ENCODE measurements at places on chromosomes 3 and 15.

DNA sequence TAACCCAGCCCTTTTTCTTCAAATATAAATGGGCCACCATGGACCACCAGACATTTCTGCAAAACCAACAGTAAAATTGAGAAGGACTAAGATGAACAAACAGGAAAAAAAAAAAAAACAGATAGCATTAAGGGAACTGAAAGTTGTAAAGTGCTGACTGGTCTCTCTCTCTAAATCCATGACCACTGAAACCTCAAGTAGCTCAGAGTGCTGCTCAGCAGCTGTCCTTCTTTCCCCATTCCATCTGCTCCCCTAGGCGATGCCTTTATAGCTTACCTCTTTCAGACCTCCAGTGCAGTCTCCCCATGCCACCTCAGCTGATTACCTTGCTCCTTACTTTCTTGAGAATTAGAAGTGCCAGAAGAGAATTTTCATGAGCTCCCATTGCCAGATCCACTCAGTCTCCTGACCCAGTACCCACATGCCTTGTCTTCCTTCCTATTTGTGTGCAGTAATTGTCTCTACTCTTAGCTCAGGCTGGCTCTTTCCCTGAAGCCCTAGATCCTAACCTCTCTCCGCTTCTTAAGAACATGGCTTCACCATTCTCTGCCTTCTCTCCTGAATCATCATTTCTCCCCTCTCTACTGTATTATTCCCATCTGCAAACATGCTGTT, 23.9 kb upstream of the XIRP1 start:
- DNase-seq, result no peak

DNA sequence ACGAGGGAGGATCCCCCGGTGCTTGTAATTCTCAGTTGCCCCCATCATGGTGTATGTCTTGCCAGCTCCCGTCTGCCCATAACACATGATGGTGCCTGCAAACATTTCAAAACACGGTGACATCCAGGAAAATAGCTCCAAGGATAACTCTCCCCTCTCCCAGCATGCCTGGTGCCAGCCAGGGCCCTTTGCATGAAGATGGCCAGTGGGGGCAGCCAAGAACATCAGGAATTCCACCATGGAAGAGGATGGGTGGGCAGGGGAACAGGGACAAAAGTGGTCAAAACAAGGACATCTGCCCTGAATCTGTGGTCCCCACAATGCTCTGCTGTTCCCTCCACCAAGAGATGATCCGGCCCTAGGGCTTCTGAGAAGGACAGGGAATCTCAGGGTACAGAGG, 9.0 kb downstream of the KIF9 start:
- no peak for DNase-seq

- no peak for DNase-seq
Observed at GRCh38 chr3:72081471-72082185, 296.7 kb upstream of the PROK2 start.

GRCh38 chr15:58243070-58243469, 104.9 kb downstream of the AQP9 start:
- no peak for DNase-seq

DNA sequence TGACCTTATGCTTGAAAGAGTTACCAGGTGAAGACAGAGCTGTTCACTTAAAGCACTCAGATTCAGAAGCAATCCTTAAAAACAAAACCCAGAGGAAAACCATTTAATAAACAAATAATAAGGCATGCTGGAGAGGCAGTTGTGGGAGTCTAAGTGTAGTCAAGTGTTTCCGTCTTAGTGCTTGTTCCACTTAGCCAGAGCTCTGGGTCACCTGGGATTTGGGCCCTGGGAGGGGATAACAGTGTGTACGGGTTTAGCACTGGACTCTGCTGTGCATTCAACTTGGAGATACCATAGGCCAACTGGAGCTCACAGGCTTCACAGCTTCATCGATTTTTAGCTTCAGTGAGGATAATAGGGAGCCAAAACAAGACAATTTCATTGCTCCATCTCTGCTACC, 444.6 kb downstream of the CNTN4 start:
- DNase-seq, result no peak

- no peak for DNase-seq
Observed at GRCh38 chr15:98812716-98813446, 164.5 kb downstream of the IGF1R start.

DNA sequence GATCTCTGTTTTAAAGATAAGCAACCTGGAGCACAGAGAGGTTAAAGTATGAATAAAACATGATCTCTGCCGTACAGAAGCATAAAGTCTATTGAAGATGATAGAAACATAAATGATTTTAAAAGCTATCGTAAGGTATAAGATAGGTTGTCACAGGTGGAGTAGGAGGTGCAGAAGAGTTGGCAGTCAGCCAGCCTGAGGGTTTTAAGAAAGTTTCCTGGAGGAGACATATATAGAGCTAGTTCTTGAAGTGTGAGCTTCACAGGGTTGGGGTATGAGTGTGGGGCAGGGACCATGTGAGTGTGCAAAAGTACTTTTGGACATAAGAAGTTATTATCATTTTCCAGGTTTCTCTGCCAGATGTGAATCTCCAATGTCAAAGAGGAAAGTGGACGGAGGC, 3.9 kb upstream of the FGF12 start:
- no peak for DNase-seq

DNA sequence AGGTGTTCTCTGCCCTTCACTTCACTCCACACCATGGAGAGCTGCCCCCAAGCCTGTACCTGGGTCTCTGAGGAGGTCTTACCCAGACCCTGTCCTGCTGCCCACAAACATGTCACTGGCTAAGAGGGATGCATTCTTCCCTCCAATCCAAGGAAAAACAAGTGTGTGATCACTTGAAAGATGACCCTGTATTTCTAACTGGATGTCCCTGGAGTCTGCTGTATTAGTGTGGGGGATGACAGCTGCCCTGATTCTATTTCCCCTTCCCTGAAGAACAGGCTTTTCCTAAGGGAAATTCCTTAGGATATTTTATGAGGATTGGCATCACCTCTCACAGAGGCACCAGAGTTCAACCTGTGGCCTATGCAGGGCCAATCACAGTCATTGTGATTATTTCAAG, 55.0 kb upstream of the GATA2 start:
- DNase-seq, result no peak

All from stimulated activated CD4-positive, alpha-beta T cell treated with anti-CD3 and anti-CD28 coated beads, Interleukin-1b, Interleukin-23, amount 100 ng/mL, for 1 hour (primary cell).